ENCODE measurements at places on chromosomes 12 and 14. TPM values are rescaled to one million over a fixed set of nuclear protein-coding genes. Genes with fewer than 3 reads are reported as not detected.

DNA sequence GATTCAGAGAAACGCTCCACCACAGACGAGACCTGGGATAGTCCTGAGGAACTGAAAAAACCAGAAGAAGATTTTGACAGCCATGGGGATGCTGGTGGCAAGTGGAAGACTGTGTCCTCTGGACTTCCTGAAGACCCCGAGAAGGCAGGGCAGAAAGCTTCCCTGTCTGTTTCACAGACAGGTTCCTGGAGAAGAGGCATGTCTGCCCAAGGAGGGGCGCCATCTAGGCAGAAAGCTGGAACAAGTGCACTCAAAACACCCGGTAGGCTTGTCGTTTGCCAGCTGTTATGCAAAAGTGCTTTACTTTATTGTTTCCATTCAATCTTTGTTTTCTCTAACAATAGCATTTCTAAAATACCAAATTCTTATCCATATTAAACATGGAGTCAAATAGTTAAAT lies 287.3 kb downstream of the NAV3 start:
- no peak for DNase-seq

The CEBPE gene
- total RNA-seq = not detected

The TMEM229B gene
- total RNA-seq = 0.07 TPM

DNA sequence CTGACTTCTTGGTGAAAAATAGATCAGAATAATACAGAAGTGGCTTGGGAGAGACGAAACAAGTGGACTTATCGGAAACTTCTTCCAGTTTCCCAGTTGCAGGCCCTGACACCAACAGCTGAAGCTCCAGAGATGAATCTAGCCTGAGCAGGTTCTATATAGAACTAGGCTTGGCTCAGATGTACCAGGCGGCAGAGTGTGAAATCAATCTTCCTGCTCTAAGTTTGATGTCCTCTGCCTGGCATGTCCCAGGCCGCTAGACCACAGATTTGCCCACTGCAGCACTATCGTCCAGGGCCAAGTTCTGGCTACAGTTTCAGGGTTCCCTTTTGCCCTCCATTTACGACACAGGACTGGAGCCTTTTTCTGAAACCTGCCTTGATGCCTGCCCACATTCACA lies 91.3 kb upstream of the PLEKHA5 start:
- DNase-seq = no peak

GRCh38 chr14:64681796-64682710 lies 22.2 kb upstream of the PLEKHG3 start:
- DNase-seq = no peak

DNA sequence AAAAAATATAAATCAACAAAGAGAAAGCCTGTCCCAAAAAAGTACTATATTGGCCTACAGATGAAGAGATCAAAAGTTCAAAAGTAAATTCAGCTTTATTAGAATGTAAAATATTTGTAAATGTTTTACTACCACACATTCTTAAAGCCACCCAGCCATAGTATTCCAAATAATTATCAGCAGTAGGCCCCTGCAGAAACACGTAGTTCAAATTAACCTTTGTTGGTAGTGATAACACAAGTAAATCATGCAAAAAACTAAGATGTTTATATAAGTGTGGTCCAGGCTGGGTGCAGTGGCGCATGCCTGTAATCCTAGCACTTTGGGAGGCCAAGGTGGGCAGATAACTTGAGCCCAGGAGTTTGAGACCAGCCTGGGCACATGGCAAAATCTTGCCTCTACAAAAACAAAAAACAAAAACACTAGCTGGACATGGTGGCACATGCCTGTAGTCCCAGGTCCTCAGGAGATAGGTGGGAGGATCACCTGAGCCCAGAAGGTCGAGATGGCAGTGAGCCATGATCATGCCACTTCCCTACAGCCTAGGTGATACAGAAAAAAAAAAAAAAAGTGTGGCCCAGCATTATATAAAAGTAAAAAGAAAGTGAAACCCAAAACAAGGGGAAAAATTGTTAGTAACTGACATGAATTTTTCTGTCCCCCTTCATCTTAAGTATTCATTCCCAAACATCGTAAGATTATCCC lies 17.9 kb downstream of the SPTLC2 start:
- no peak for DNase-seq

- DNase-seq = no peak
Measured at GRCh38 chr12:15230751-15231150, 9.5 kb upstream of the RERG start.

GRCh38 chr14:60859525-60859924 lies 121.4 kb downstream of the TRMT5 start:
- DNase-seq = no peak

DNA sequence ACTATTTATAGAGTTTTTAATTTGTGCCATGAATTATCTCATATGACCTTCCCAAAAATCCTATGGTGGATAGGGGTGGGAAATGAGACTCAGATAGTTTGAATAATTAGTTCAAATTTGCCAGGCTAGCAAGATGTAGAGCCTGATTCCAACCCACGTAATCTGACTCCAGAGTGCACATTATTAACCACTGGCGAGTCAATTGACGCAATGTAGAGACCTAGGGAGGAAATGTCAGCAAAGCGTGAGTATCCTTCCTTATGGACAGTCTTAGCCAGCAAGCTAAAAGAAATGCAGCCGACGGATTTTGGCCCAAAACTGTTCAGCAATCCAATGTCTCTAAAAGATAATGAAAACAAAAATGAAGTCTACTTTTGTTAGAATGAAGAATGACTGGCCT lies 193.3 kb upstream of the KRR1 start:
- no peak for DNase-seq

DNA sequence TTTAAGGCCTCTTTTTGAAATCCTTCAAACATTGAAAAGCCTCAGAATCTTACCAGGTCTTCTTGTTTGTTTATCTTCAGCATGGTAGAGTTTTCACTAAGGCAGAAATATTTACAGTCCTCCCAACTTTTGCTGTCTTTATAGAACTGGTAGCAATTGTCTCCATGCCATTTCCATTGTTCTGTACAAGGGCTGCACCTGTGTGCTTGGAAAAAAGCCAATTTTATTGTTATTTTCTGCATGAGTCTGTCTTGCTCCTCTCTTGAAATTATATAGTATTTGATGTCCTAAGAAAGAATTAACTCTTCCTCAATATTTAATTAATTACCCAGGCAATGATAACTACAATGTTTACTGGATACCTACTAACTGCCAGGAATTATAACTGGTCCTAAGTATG lies 23.3 kb downstream of the CLEC1A start:
- no peak for DNase-seq

The VWF gene
- total RNA-seq = 535 TPM

GRCh38 chr12:49327368-49327767 lies 4.3 kb downstream of the TROAP start:
- DNase-seq = no peak

DNA sequence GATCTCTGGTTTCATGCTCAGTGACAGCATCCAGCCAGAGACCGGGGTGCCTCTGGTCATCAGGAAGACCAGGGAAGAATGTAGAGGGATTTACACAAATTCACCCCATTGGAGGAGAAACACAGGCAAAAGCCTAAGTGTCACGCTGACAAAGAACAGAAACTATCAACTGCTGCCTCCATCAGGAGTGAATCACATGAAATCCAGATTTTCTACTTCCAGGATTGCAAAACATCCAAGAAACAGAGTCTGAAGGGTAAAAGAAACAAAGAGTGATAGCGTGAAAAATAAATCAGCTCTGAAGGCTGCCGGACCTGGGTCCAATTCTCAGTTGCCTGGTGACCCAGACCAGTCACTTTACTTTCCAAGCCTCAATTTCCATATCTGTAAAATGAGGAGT lies 136.1 kb upstream of the MAP1LC3B2 start:
- no peak for DNase-seq

DNA sequence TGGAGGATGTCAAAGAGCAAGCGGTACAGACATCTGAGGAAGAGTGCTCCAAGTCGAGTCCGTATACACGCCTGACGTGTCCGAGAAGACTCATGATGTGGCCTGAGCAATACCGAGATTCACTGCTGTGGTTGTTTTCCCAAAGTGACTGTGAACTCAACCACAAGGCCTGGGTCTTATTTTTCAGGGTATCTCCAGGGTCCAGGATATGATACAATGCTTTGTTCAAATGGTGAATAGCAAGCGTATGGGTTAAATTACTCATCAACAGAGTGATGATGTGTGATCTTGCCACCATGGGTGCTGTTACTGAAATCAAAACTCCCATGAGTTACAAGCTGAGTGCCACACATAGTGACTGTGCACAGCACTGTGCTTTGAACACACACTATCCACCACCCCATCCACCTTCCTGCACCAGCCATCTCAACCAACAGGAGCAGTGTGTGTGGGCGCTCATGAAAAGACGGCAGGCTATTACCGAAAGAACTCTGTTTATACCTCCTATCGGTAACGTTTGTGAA lies 109.6 kb downstream of the BCAT1 start:
- no peak for DNase-seq

- no peak for DNase-seq
Measured at GRCh38 chr12:92035477-92035876, 110.2 kb downstream of the BTG1 start.

GRCh38 chr12:92481066-92481465 lies 221.7 kb upstream of the PLEKHG7 start:
- DNase-seq = no peak

- no peak for DNase-seq
Measured at GRCh38 chr14:89397569-89398230, 19.3 kb downstream of the FOXN3 start.

The MSI1 gene
- not detected for total RNA-seq

DNA sequence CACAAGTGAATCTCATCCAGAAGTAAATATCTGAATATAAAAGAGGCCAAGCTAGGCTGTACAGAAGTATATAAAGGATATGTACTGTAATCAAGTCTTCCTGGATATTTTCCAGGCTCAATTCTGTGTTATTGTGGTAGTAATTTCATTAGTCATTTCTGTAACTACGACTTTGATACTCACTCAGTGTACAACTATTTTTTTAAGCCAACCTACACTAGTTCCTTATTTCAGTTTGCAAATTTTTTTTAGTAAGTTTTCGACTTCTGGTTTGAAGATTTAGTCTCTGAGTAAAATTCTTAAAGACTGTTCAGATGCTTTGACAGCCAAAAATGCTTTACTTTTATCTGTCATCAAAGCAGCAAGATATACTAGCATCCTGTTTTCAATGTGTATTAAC lies 130.8 kb downstream of the CAPZA3 start:
- no peak for DNase-seq

- no peak for DNase-seq
Measured at GRCh38 chr14:32764131-32764530, 174.5 kb upstream of the NPAS3 start.

The NELL2 gene
- total RNA-seq = not detected

DNA sequence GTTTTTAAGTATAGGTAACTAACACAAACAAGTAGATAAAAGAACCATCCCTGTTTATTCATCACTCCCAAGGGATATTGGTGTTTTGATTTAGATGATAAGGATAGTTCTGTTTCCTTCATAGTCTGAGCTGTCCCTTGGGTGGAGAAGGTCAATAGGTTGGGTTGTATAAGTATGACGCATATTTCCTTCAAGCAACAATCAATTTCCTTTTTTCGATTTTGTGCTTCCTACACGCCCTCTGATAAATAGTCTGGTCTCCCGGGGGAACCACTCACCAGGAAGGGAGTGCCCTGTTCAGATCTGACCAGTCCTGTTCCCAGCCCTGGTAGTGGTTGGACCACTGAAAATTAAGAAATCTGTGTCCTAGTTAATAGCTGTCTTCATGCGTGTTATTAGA lies 378.8 kb upstream of the FAR2 start:
- DNase-seq = peak; percentile 94

DNA sequence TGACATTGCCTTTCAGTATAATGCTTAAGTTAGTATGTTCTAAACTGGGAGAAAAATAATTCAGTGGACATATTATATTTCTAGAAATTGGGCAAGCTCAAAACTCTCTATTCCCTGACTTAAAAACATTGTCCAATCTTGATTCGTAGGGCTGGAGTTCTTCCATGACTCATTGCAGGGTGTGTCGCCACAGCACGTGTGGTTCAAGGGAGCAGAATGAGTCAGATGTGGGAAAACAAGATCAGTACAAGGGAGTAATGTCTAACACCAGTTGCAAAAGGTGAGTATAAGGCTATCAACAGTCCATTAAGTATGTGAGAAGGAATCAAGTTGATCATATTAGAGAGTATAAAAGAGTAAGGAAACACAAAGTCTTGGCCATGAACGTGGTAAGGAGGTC lies 887.0 kb downstream of the TMTC2 start:
- no peak for DNase-seq

The SERPINA12 gene
- total RNA-seq = not detected

DNA sequence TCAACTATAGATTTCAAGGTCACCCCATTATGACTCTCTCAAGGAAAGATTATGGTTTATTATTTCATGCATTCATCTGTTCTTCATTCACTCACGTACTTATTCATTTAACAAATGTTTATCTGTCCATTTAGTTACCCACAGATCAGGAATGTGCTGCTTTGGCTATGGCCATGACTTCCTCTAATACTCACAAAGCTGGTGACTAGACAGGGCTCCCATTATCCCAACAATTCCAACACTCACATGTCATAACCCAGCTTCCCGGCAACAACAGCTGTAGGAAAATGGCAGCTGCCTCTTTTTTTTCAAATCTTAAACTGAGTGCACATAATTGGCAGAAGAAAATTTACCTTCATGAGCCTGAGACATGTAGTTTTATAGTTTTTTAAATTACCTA lies 190.8 kb upstream of the CCDC196 start:
- no peak for DNase-seq

DNA sequence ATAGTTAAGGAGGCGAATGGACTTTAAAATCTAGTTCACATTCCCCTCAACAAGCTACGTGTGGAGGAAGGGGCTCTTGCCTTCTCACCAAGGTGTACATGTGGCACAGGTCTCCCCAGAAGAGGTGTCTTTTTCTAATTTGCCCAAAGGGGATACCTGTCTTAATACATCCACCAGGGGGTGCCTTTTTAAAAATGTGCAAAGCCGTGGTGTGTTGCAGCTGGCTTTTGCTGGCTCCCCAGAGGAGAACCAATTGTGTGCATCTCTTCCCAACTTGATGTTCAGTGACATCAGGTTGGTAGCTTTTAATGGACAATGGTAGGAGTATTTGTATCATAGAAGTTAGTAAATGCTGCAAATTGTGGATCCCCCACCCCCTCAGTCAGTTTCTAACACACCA lies 33.8 kb downstream of the CREBL2 start:
- DNase-seq = no peak

GRCh38 chr12:98422812-98423211 lies 92.6 kb upstream of the TMPO start:
- DNase-seq = no peak

GRCh38 chr12:131543040-131543439 lies 167.8 kb upstream of the SFSWAP start:
- DNase-seq = no peak

DNA sequence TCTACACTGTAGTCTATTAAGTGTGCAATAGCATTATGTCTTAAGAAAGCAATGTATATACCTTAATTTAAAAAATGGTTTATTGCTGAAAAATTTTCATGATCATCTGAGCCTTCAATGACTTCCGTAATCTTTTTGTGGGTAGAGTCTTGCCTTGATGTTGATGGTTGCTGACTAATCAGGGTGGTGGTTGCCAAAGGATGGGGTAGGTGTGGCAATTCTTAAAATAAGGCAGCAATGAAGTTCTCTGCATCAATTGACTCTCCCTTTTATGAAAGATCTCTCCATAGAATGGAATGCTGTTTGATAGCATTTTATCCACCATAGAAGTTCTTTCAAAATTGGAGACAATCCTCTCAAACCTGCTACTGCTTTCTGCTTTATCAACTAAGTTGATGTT lies 41.1 kb downstream of the BBS10 start:
- DNase-seq = no peak

- DNase-seq = no peak
Measured at GRCh38 chr12:93297032-93297431, 80.7 kb upstream of the NUDT4 start.

- DNase-seq = no peak
Measured at GRCh38 chr14:82388488-82388887, 854.8 kb upstream of the SEL1L start.
